ENCODE measurements at places on chromosomes 12 and 14.

- no peak for DNase-seq
Observed at GRCh38 chr14:78424311-78424710, 254.1 kb downstream of the NRXN3 start.

- DNase-seq: no peak
Observed at GRCh38 chr14:97785495-97785894, 988.3 kb downstream of the VRK1 start.

DNA sequence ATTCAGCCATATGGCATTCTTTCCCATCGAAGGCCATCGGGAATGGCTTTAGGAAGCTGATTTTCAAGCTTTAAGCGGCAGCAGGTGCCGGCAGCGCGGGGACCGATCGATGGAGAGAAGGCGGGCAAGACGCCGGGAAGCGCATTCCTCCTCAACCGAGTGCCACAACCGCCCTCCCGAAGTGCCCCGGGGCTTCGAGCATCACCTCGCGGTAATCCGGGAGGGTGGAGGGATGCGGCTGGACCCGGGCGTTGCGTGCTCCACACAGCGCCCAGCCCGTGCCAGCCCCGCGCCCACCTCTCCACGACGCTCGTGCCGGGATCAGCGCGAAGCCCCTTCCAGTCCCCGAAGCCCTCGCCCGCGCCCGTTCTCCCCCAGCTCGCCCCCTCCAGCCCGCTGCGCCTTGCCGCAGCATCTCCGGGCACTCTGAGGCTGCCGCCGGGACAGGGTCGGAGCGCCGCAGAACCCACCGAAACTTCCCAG lies 3.2 kb downstream of the USP44 start:
- DNase-seq: no peak

- DNase-seq: no peak
Observed at GRCh38 chr12:114958538-114958937, 274.6 kb upstream of the TBX3 start.

GRCh38 chr12:22919883-22920282 lies 294.9 kb downstream of the ETNK1 start:
- DNase-seq: no peak

DNA sequence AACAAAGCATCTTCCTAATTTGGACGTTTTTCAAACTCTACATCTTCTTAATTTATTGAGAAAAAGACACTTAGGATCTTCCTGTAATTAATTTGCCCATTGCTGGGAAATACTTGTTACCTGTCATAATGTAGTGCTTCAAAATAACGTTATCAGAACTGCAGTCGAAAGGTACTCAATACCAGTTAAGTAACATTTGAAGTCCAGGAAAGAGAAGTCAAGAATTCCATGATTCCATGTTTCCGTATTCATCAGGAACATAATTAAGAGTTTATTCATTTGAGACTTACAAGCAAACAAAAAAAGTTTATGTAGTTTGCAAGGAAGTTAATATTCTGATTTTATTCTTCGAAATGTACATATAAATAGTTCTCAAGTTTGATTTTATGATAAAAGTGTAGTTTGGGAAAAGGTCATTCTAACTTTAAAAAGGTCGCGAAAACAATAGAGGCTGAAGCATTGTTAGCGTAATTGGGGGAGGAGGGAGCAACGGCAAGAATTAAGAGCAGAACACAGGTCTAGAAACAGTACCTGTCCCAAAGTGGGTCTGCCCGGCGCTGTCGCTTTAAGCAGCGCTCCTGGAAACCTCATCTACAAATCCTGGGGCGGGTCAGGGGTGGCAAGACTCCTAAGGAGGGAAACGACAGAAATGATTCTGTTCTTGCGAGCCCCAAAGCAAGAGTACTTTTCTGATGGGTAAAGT lies 1.2 kb upstream of the KCNMB4 start:
- no peak for DNase-seq

DNA sequence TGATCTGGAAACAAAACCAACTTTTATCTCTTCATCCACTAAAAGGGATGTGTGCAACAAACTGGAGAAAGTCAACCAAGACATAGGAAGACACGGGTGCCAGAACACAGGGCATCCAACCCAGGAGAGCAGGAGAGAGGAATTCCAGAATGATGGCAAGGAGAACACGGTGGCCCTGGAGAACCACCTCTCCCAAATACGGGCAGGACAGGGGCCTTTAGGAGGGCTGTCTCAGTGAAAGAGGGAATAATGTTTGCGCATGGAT lies 93.4 kb upstream of the EGLN3 start:
- no peak for DNase-seq

- DNase-seq: no peak
Observed at GRCh38 chr12:106113042-106113441, 25.7 kb downstream of the NUAK1 start.

GRCh38 chr14:75497701-75498100 lies 24.6 kb upstream of the BATF start:
- DNase-seq: no peak

GRCh38 chr12:92571844-92572543 lies 130.8 kb upstream of the PLEKHG7 start:
- no peak for DNase-seq

- no peak for DNase-seq
Observed at GRCh38 chr12:96811083-96811482, 96.0 kb upstream of the NEDD1 start.

- DNase-seq: no peak
Observed at GRCh38 chr14:34628681-34629135, 1.2 kb downstream of the SNX6 start.

GRCh38 chr12:31781894-31782540 lies 53.2 kb upstream of the AMN1 start:
- DNase-seq: no peak

- no peak for DNase-seq
Observed at GRCh38 chr14:88866305-88866704, 41.9 kb downstream of the TTC8 start.

GRCh38 chr12:88188180-88188579 lies 46.1 kb downstream of the TMTC3 start:
- no peak for DNase-seq

DNA sequence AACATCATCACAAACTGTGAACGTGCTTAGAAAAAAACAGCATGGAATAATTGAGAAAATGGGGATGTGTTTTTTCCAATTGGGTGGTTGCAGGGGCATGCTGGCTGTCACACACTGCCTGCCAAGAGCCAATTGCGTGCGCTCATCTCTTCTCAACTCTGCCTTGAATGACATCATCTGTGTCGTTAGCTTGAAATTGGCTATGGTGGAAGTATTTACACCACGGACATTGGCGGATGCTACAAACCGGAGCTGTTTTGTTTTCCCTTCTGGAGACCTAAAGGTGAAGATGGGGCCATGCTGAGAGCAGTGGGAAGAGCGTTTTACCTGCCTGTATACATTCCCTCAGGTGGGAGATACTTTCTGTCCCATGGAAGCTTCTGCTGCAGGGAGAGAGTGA lies 71.5 kb downstream of the PRMT8 start:
- DNase-seq: no peak

DNA sequence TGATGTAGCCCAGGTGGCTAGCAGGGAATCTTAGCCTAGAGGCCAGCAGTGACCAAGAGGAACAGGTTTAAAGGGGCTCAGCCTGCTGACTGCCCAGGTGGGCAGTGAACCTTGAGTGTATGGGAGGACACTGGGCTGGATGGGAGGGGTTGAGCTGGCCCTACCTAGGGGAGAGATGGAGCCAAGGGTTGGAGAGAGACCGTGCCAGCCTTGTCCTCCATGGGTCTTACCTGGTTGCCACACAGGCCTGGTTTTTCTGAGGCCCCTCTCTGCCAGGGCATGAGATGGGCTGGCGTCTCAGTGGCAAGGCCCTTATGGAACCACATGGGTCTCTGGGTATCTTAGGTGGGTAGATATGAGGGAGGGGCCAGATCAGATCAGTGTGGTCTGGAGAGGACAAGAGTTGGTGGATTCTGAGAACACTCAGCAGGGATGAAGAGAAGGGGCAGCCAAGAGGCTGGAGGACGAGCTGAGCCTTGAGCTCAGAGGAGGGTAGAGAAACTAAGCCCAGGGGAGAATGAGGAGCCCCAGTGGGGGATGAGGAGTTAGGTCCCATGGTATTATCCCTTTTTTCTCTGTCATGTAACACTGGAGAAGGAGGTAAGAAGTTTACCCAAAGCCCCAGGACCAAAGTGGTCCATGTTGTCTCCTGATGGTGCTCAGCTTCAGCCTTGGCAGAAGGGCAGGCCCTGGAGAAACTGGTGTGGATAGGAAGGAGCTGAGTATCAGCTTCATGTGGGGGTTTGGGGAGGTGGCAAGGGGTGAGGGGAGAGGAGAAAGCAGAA lies 3.7 kb downstream of the GZMB start:
- no peak for DNase-seq

DNA sequence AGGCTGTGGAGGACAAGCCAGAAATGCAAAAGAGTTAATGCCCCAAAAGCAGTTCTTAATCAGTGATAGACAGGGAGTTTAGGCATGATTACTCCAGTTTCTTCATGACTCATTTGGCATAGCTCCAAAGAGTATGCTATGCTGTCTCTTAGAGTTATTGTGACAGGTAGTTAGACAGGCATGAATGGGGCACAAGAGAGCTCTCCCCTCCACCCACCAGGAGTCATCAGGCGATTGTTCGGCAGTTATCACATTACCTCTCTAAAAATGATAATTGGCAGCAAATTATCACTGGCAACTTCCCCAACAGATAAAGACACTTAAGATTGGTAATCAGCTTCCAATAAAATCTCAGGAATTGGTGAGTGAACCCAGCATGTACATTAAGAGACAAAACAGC lies 320.1 kb downstream of the DAD1 start:
- DNase-seq: no peak

GRCh38 chr12:108325549-108325948 lies 13.6 kb downstream of the CMKLR1 start:
- no peak for DNase-seq

GRCh38 chr12:122021822-122022392 lies at the start of gene BCL7A:
Gene BCL7A (plus strand): TSS chr12:122021884. CDS start chr12:122022092, 208 bp downstream.
- peak; percentile 92 for DNase-seq

DNA sequence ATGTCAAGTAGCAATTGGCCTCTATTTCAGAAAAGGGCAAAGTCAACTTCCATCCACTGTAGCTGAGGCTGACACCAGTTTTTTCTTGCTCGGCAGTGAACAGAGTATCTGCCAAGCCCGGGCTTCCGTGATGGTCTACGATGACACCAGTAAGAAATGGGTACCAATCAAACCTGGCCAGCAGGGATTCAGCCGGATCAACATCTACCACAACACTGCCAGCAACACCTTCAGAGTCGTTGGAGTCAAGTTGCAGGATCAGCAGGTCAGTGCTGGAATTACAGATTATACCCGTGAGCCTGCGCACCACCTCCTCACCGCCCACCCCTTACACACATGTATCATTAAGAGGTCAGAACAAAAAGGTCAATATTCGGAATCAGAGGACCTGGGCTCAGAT lies 19.4 kb downstream of the EVL start:
- DNase-seq: no peak

DNA sequence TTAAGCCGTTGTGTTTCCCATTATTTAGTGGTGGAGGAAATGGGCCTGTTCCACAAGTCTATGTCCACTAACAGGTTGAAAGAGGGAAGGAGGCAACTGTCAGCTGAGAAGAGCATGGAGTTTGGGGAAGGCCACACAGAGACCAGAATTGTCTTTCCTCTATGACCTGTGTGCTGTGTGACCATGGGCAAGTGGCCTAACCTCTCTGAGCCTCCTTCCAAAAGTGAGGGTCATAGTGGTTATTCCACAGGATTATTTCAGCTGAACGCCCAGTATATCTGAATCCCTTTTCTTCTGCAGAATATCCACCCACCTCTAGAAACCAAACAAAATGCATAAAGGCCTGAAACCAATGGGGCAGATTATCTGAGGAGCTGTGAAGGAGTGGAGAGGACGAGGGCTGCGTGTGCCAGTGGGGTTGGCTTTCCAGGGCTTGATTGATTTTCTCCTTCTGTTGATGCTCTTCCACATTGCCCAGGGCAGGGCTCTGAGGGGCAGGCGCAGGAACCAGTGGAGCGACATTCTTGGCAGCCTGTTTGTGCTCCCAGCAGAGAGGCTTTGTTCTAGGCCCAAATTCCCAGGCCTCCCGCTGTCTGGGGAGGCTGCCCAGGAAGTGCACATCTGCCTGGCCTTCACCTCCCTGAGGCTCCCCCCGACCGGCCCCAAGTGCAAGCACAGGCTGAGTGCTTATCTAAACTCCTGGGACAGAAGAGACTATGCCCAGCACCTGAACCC lies 452.7 kb downstream of the BCL11B start:
- DNase-seq: no peak

GRCh38 chr14:93981316-93982229 lies 5.2 kb upstream of the ASB2 start:
- peak; percentile 51 for DNase-seq

DNA sequence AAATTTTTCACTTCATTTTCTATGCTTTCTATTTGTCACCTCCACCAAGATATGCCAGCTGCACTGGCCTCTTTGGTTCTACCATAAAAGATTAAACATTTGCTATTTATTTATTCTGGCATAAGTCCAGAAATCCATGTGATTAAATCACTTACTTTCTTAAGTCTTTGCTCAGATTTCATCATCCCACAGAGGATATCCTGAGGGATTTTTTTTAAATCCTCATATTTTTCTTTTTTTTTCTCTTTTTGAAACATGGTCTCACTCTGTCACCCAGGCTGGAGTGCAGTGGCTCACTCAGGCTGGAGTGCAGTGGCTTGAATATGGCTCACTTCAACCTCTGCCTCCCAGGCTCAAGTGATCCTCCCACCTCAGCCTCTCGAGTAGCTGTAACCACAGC lies 645.4 kb upstream of the ATXN7L3B start:
- no peak for DNase-seq

- DNase-seq: no peak
Observed at GRCh38 chr14:92497391-92497790, 16.2 kb upstream of the RIN3 start.

- no peak for DNase-seq
Observed at GRCh38 chr12:6140651-6141447, 16.4 kb upstream of the VWF start.

DNA sequence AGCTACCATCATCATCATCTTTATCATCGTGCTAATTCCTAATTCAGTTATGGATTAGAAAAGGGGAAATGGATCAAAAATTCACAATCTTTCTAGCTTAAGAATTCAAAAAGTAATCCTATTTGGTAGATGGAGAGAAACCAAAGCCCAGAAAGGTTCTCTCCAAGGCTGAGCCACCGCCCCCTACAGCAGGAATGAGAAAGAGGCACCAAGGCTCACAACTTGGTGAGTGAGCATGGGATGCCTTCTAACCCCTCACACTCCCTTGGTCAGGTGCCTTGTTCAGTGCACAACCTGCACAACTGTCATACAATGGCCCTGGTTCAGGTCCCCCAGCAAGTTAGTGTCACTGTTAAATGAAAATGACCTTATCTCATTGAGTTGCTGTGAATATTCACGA lies 171.5 kb downstream of the ANO2 start:
- no peak for DNase-seq
